AG20443 (cell line): ENCODE measurements at places on chromosomes 7 and 10.

GRCh38 chr7:94258418-94259300 is 136.0 kb upstream of the COL1A2 start:
- DNase-seq: no peak

GRCh38 chr10:95356-96115 is 39.7 kb upstream of the ZMYND11 start:
- no peak for DNase-seq

- DNase-seq: no peak
Observed at GRCh38 chr7:25409897-25410636, 181.8 kb upstream of the NPVF start.

GRCh38 chr7:48101968-48102367 is 12.9 kb downstream of the UPP1 start:
- DNase-seq: no peak

- no peak for DNase-seq
Observed at GRCh38 chr10:48389272-48389671, 82.8 kb downstream of the MAPK8 start.

- DNase-seq: peak; percentile 64
Observed at GRCh38 chr10:6669269-6669859, 89.3 kb upstream of the PRKCQ start.

GRCh38 chr7:86706406-86706805 is 62.7 kb downstream of the GRM3 start:
- no peak for DNase-seq

DNA sequence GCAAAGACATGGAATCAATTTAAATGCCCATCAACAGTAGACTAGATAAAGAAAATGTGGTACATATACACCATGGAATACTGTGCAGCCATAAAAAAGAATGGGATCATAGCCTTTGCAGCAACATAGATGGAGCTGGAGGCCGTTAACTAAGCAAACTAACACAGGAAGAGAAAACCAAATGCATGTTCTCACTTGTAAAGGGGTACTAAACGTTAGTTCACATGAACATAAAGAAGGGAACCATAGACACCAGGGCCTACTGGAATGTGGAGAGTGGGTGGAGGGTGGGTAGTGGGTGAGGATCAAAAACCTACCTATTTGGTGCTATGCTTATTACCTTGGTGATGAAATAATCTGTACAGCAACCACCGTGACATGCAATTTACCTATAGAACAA is 78.4 kb upstream of the GSDME start:
- no peak for DNase-seq

DNA sequence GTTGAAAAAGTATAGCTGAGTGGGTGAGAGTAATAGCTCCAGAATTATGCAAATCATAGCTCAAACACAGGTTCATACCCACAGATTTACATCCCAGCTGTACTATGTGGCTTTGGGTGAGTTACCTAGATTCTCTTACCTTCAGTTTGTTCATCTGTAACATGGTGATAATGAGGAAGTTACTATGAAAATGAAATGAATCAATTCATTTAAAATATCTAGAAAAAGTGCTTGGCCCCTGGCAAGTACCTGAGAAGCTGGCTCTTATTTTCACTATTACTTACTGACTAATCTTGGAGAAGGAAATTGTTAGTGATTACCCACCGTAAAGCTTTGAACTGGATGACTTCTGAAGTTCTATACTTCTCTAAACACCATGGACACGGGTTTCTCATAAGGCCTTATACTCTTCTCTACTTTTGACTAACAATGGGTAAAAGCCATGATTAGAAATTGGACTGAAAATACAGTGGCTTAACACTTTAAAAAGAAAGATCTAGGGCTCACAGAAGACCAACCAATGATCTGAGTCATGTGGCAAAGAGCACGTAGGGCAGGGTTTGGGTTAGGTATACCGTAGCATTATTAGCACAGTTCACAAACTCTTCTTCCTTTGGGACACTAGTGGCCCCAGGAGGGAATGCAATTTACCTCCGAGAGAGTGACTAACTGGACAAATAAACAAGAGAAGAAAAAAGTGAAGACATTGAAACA is 149.2 kb downstream of the PLPP4 start:
- DNase-seq: no peak

DNA sequence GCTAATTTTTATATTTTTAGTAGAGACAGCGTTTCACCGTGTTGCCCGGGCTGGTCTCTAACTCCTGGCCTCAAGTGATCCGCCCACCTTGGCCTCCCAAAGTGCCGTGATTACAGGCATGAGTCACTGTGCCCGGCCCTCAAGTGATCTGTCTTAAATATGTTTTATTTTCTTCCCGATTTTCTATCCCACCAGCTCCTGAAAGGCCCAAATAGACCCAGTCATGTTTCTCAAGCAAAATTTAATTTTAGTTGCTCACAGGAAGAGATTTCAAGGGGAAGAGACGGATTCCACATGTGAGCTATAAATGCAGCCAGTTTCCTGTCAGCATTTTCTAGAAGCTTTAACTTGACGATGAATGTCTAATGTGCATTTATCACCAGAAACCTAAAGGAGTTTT is 12.0 kb downstream of the DENND10 start:
- no peak for DNase-seq

GRCh38 chr10:110546077-110546476 is 21.4 kb upstream of the SMC3 start:
- no peak for DNase-seq

DNA sequence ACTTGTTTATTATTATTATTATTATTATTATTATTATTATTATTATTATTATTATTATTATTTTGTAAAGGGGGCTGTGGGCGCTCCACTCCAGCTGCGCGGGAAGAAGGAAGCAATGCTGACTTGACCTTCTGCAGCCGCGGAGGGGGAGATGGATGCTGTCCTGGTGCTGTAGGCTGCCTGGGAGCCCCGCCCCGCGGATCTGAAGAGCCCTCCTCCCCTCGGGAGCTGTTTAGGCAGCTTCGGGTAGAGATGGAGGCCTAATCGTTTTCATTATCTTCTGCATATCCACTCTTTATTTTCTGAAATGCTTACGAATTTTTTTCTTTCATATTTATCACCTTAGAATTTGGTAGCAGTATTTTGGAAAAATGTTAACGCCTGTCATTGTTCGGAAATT is 101.2 kb upstream of the KLF6 start:
- peak; percentile 64 for DNase-seq

GRCh38 chr10:16987206-16987621 is 142.4 kb downstream of the CUBN start:
- peak; percentile 47 for DNase-seq
